ENCODE measurements at places on chromosomes 13 and 19.

DNA sequence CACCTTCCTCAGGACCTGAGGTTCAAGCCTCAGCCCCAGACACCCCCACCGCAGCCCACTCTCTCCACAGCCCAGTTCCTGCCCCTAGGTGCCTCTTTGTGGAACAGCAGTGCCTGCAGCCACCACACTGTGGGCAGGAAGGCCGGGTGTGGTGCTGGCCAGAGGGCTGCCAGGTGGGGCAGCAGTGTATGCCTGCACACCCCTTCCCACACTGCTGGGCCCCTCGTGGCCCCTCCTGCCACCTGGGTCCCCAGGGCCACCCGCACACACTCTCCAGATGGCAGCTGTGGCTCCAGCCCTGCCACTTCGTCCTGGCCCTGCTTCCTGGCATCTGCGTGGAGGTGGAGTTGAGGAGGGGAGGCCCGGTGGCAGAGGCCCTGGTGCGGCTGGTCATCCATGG, 35.1 kb downstream of the HPN start:
- DNase-seq = no peak

- no peak for DNase-seq
Observed at GRCh38 chr13:110949628-110950027, 34.8 kb upstream of the ANKRD10 start.

DNA sequence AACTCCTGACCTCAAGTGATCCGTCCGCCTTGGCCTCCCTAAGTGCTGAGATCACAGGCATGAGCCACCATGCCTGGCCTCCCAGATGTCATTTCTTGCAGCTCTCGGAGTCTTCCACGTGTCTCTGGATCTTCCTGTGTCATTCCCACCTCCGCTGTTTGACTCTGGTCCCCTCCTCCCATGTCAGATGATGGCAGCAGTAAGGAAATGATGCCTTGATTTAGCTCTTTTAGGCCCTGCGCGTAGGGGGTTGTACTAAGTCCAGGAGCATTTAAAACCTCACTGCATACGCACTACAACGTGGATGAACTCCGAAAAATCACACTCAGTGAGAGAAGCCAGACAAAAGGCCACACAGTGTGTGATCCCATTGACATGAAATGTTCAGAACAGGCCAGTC, 113.1 kb downstream of the GNG7 start:
- DNase-seq = no peak

DNA sequence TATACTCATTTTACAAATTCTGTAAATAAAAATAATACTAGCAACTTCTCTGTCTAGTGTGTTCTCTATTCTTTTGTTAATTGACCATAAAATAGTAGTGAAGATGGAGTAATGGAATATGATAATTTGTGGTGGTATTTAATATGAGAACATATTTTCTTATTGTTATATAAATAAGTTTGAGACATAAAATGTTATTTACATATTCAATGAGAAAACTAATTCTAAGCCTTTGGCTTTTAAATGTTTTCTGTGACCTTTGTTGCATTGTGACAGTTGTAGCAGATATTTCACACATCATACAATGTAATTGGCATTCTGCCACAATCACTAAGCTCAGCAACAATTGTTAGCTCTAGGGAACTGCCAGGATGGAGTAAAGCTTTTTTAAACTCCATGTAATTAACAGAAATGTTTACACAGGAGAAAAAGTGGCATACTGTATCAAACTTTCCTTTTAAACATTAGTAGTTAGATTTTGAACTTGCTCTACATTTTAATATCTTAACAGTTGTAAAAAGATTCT, 562.1 kb upstream of the PCDH9 start:
- no peak for DNase-seq

DNA sequence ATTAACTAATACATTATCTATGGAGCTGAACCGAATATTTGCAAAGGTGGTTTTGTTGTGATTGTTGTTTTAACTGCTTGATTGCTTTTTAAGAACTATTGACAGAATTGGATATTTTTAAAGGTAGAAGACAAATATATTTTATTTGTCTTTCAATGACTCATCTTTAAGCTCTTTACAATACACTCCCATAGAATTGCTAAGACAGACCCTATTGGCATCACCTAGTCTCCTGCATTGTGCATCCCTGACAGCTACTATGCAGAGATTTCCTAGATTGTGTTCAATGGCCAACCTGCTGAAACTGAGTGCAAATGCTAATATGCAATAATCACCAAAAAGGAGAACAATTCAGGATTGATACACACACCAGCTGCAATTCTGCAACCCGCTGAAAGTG, 19.7 kb upstream of the SCEL start:
- no peak for DNase-seq

- DNase-seq = no peak
Observed at GRCh38 chr19:9865732-9866501, 30.8 kb downstream of the PIN1 start.

GRCh38 chr19:6772028-6772865, at the start of gene VAV1:
Gene VAV1 (plus strand): TSS chr19:6772708. CDS start chr19:6772808, 100 bp downstream.
- DNase-seq = peak; percentile 63

DNA sequence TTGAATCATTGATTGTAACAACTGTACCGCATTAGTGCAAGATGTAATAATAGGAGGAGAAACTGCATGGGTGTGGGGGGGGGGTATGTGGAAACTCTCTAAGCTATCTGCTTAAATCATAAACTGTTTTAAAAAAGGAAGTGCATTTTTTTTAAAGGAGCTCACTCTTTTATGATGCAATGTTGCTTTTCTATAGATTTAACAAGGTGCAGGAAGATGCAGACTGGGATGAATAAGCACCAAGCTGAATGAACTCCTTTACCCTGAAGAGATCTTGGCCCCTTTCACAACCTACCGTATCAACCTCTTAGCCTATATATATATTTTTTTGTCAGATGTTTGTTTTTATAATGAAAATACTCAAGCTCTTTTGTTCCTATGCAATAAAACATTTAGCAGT, 95.9 kb downstream of the AKAP11 start:
- no peak for DNase-seq

GRCh38 chr13:98447881-98448641, 128.8 kb downstream of the STK24 start:
- DNase-seq = no peak

DNA sequence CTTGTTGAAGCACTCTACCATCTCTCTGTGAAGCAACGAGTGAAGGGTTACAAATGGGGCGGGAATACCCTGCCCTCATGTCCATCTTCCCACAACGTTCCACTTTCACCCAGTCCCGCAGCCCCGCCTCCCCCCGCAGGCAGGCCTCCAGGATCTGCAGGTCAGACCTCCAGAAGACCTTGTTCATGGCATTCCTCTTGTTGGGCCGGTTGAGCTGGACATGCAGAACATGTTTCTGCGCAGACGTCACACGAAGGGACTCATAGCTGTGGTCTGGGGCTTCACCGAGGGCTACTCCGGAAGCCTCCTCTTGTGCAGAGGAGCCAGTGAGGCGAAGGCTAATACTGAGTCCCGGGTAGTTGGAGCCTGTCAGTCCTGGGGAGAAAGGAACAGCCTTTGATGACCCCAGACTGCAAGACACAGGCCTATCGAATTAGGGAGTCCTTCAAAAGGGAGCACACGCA, 420 bp downstream of the ECH1 start:
- DNase-seq = no peak

- no peak for DNase-seq
Observed at GRCh38 chr19:2488405-2488941, 12.5 kb downstream of the GADD45B start.

DNA sequence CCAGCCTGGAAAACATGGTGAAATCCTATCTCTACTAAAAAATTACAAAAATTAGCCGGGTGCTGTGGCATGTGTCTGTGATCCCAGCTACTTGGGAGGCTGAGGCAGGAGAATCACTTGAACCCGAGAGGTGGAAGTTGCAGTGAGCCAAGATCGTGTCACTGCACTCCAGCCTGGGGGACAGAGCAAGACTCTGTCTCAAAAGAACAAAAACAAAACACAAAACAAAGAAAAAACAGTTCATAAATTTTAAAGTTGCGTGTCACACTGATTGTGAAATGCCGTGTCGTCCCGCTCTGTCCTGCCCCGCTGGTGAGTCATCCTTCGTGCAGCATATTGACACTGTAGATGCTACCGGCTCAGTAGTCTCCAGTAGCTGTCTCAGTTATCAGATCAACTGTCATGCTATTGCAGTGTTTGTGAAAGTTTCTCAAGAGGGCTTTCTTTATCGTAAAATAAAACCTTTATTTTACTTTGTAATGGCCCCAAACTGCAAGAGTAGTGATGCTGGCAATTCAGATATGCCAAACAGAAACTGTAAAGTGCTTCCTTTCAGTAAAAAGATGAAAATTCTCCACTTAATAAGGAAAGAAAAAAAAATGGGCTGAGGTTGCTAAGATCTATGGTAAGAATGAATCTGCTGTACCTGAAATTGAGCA, 36.4 kb upstream of the IGFL1 start:
- DNase-seq = no peak

- no peak for DNase-seq
Observed at GRCh38 chr19:45713141-45713540, 17.6 kb downstream of the FBXO46 start.

DNA sequence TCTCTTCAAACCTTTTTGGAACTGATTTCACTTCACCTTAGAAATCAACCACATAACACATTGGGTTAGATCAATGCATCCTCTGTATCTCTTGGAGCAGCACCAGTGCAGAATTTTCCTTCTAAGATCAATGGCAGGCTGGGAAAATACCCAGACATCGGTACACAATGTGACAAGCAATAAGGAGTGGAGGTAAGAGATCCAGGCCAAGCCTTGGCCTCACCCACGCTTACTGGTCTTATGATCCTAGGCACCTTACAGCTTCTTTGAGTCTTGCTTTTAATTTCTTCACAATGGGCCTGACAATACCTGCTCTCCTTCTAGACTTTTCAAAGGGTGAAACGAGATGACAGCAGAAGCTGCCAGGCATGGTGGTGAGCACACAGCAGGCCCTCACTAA, 232.0 kb downstream of the LACC1 start:
- DNase-seq = no peak

DNA sequence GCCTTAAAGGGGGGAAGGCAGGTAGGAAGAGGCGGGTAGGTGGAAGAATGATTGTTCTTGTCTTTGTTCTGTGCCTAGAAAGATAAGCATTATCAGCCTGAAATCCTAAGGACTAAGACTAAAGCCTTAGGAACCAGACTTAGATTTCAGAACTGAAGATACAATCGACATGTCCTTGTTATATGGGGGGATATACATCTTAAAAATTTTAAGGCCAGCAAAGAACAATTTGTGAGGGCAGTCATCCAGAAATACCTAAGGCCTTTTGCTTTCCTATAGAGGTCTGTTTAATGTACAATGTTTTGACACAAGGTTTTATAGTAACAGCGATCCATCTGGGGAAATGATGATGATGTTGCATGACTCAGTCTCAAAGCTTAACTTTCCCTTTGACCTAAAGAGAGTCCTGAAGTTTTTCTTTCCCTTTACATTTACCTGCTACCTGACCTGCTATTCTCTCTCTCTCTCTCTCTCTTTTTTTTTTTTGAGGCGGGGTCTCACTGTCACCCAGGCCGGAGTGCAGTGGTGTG, 20.2 kb upstream of the CEACAM6 start:
- no peak for DNase-seq

DNA sequence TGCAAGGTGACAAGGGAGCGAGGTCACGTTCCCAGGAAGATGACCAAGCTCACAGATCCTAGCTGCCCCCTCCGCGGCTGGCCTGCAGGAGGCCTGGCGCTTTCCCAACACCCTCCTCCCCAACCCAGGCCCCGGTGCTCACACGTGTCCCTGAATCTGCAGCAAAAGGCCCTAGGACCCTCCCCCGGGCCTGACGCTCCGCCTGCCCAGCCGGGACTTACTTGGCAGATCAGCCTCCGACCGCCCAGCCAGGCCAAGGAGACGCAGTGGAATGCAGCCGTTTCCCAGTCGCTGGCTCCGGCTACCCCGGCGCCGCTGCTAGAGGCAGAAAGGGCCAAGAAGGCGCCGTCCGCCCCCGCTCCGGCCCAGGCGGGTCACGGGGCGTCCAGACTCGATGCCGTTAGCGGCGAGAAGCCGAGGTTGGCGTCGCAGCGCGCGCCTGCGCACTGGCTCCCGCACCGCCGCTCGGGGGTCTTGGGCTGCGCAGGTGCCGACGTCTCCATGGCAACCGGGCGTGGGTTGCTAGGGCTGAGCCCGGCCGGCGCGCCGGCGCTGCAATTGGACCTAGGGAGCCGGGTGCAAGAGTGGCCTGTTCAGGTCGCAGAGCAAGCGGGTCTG, at the start of gene PNMA8A:
PNMA8A (minus strand) TSS at position 448 of the 618 bp plus-strand sequence. CDS start 528 bp downstream, outside the sequence.
- no peak for DNase-seq

DNA sequence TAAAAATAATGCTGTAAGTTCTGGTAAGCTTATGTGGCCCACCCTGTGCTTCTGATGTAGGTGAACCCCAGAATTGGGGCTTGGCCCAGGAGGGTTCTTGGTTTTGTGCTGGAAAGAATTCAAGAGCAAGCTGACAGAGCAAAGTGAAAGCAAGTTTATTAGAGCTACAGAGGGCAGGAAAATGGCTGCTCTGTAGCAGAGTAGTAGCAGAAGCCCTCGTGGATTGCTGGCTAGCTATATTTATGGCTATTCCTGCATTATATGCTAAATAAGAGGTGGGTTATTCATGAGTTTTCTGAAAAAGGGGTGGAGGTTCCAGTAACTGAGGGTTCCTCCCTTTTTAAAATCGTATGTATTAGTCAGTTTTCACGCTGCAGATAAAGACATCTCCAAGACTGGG, 20.6 kb upstream of the ZNF599 start:
- no peak for DNase-seq

DNA sequence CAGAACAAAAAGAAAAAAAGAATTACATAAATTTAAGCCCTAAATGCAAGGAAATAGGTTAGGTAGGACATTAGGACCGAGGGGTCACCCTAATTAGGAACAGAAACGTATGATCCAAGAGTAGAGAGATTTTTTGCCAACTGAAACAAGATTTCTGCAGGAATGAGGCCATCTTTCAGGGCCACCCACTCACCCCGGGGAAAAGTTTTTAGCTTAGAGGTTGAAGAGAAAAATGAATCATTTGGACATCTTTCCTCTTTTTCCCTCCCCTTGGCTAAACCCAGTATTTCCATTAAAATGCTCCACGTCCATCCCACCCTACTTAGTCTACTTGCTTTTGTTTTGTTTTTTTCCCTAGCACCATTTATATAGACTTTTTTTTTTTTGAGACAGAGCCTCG, 10.6 kb upstream of the PNMA8A start:
- DNase-seq = no peak

GRCh38 chr19:16571822-16572331, 338 bp downstream of the SLC35E1 start:
- DNase-seq = no peak

DNA sequence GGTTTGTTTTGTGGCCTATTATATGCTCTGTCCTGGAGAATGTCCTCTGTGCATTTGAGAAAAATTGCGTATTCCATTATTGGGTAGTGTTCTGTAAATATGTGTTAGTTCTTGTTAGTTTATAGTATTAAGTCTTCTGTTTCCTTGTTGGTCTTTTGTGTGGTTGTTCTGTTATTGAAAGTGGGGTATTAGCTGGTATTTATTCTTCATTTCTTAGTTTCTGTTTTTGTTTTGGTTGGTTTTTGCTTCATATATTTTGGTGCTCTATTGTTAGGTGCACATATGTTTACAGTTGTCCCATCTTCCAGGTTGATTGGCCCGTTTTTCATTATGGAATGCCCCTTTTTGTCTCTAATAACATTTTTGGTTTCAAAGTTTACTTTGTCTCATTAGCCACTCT, 77.3 kb downstream of the DNAJC15 start:
- no peak for DNase-seq

Data from stimulated activated CD8-positive, alpha-beta memory T cell treated with anti-CD3 and anti-CD28 coated beads, Interleukin-7, amount 100 ng/mL, for 24 hours (primary cell).